Activated effector memory CD4-positive, alpha-beta T cell treated with anti-CD3 and anti-CD28 coated beads, Interleukin-2, amount 50 U/mL, for 16 hours (primary cell): ENCODE measurements at places on chromosomes 5 and 9.

- DNase-seq: no peak
These were observed 58.7 kb upstream of the GPR151 start for GRCh38 chr5:146574713-146575112.

DNA sequence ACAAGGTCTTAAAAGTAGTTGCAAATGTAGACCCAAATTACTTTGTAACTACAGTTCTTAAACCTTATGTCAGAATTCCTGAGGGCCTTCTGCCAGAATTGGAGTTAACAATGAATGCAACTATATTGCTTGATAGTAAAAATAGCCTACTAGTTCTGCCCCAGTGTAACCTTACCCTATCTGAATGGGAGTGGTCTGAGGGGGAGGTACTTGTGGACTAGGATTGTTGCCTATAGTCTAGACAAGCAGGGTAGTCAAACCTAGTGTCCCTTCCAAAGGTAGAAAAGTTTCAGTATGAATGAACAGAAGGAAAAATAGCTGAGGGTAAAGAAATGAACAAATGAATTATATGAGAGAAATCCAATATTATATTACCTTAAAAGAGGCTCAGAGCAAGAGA is 242.2 kb downstream of the PJA2 start:
- DNase-seq: no peak

DNA sequence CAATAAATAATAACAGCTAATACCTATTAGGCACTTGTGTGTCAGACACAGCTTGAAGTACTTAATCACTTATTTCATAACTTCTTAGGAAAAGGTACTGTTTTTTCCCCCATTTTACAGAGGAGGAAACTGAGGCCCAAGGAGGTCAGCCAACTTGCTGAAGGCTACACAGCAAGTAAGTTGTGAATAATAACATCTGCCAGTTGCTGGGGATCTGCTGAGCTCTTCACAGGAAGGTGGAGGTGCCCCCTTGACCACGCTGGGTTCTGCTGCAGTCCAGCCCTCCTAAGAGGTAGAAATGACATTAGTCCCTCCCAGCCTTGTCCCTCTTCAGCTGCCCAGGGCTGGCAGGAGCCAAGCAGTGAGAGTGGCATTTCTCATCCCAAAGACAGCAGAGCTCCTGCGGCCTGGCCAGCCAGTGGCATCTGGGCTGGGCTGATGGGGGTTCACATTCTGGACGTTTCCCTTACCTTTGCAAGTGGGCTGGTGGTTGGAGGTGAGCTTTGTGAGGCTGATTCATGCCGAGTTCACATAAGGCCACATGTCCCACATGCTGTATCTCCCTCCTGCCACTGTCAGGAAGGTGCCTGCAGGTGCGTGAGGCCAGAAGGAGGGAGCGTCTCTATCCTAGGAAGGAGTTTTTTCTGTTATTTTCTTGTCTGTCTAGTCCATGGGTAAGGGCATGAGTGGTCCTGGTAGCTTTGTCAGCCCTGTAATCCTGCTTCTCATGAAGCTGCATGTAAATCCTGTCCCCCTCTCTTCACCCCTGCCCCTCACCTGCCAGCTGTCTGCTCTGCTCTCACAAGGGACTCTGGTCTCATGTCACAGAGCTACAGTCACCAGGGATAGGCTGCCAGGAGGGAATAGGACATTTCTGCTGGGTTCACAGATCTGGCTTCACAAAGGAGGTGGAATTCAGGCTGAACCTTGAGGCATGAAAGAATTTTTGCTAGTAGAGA is 171.7 kb downstream of the MACROH2A1 start:
- DNase-seq: no peak

DNA sequence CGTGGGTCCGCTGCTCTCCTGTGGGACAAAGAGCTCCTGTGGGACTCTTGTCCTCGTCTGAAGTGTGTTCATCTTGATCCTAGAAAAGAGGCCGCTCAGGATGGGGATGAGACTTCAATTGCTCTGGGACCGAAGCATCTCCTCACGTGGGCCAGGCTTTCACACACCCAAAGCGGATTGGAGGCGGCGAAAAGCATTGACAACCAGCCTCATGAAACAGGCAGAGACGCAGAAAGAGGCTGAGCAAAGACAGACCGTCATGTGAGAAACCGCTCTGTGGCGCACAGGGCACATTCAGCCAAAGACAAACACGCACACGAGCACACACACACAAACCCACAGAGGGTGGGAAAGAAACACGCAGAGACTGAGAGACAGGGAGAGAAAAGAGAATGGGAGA is 479.5 kb downstream of the SPATA31A7 start:
- DNase-seq: no peak

GRCh38 chr9:93108291-93109041 is 12.4 kb downstream of the CARD19 start:
- DNase-seq: peak; percentile 83

- DNase-seq: no peak
These were observed 146.2 kb upstream of the GPR151 start for GRCh38 chr5:146662229-146662628.

DNA sequence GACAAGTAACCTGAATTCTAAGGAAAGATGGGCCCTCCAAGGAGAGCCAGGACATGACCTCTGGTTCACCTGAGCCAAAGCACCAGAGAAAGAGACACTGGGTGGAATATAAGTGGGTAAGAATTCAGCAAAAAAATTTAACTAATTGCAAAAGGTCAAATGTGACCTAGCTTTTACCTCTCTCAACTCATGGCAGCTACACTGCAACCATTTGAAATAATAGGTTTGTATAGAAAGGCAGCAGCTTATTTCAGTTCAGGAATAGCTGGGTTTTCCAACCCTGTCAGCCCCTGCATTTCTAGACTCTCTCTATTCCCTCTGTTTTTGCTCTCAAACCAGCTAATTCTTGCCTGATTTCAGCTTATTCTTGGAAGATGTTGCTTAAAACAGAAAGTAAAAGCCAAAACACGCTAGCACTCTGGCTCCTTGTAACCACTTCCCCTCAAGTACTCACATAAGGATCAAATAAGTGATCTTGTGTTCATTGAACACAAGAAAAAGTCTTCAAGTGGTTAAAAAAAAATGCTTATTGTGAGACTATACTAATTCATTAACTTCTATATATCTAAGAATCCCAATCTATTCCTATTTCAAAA is 101.1 kb upstream of the NR4A3 start:
- no peak for DNase-seq

GRCh38 chr5:1965925-1966324 is 83.2 kb upstream of the IRX4 start:
- DNase-seq: no peak

DNA sequence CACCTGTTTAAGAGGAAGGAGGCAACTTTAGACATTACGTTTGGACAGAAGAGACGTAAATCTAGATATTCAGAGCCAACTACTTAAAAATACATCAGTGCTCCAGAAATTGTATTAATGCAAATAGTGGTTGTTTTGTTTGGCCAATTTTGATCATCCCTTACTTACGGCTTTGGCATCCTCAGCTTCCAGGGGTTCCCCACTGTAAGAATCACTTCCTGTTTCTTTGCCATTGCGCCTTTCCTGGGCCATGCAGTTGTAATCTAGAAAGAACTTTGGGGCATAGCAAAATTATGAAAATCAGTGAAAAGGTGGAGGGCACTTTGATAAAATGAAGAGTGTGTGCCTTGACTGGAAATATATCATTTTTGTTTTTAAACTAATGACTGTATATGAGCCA is 537.2 kb upstream of the TLE4 start:
- no peak for DNase-seq
